Mammary epithelial cell (primary cell): ENCODE measurements at places on chromosomes 2 and 18.

DNA sequence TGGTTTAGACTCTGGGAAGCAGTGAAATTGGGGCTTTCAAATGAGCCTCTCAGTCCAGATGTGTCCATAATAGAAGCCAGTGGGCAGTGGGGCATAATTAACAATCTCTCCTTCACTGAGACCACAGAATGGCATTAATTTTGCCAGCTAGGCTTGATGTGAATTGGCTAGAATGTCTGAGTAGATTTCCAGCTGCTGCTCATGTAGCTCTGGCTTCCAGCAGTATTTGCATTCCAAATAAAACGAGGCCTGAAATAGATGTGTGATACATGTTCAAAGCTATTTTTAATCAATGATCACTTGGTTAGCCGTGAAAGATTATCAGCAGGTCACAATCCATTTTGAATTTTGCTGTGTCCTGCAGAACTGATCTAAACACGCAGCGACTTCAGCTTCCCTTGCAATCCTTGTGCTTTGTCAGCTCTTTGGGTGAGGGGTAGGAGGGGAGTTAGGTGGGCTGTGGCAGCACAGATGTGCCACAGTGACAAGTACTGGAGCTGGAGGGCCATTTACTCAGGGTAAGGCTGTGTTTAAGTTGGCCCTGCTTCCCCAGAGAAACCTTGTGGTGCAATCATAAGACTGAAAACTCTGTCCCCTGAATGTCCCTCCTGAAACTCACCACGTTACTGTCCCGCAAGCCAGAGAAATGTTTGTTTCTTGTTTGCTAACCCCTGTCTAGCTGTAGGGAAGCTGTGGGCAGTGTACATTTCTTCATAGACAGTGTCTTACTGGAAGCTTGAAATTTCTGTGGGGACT lies 56.9 kb upstream of the TMEM178A start:
- no peak for DNase-seq

DNA sequence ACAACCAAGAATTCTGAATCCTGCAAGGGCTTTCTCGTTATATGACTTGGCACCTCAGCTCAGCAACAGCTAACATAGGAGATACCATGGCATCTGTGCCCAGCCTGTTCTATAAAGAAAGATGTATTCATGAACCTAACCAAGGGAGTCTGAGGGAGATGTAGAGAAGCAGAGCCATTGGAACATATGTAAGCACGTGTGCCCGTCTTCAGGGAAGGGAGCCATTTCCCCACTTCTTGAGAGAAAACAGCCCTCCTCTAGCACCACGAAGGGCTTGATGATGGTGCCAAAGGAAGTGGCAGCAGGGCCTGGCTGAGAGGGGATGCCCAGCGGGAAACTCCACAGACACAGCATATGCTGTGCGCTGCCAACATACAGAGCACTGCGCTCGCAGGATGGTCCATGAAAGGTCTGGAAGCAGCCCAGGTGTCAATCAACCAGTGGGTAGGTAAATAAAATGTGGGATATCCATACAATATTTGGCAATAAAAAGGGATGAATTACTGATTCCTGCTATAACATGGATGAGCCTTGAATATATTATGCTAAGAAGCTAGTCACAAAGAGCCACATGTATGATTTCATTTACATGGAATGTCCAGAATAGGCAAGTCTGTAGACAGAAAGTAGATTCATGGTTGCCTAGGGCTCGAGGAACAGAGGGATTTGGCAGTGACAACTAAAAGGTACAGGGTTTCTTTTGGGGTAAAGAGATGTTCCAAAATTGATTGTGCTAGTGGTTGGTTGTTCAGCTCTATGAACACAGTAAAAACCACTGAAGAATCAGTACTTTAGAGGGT lies 16.1 kb downstream of the TMEM247 start:
- DNase-seq, result no peak

DNA sequence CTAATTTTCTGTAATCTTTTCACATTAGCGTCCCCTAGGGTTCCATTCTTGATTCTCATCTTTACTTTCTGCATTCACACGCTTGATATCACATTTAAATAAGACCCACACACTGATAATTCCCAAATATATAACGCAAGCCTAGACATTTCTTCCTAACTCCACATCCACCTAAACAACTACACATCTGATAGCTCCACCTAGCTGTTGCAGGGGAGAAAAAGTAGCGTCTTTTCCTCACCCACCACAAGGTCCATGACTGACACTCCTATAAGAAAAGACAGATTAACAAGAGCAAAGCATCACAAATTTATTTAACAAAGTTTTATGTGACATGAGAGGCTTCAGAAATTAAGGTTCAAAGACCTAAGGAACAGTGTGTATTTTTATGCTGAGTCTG lies 862.2 kb upstream of the DDX18 start:
- DNase-seq, result no peak

DNA sequence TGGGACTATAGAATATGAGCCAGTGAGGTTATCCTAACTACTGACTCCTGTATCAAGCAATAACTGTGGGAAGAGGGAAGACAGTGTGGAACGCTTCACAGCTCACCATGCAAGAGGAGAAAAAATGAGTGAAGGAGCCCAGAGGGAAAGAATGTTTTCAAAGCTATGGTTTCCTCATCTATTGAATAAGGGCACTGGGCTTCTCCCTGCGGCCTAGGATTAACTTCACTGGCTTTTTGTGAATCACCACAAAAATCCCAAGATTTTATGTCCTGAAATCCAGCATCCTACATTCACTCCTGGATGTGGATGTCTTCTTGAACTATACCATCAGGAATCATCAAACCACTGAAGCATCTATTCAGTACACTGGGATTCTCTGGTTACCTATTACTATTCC lies 44.5 kb upstream of the SP5 start:
- no peak for DNase-seq

- DNase-seq, result no peak
Observed at GRCh38 chr2:236828820-236829219, 256.9 kb upstream of the COPS8 start.

GRCh38 chr2:2704428-2705090 lies 373.5 kb upstream of the MYT1L start:
- DNase-seq, result no peak

- no peak for DNase-seq
Observed at GRCh38 chr18:61497422-61497821, 164.2 kb downstream of the CDH20 start.

DNA sequence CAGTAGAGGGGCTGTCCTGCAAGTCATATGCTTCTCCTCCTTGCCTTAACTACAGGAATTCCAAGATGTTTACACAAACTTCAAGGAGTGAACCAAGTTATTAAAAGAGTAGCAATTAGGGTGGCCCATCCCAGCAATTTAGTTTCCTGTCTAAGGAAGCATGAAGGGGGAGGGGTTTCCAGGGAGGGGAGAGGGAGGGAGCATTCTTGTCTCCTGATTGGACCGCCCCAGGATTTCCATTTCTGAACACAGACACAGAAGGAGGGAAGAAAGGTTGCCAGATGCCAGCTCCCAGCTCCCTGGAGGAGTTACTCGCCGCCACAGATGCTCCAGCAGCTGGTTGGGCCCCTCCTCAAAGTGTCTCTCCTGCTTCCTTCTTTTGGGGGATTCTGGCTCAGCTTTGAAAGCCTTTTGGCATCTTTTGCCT lies 107.6 kb downstream of the TRIB2 start:
- no peak for DNase-seq

GRCh38 chr2:120661551-120661950 lies 74.1 kb upstream of the GLI2 start:
- DNase-seq, result no peak

DNA sequence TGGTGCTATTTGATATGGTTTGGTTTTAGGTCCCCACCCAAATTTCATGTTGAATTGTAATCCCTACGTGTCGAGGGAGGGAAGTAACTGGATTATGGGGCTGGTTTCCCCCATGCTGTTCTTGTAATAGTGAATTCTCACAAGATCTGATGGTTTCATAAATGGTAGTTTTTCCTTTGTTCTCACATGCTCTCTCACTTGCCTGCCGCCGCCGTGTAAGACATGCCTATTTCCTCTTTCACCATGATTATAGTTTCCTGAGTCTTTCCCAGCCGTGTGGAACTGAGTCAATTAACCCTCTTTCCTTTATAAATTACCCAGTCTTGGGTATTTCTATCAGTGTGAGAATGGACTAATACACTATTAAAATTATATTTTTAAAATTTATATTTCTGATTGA lies 7.3 kb downstream of the DIS3L2 start:
- DNase-seq, result no peak

DNA sequence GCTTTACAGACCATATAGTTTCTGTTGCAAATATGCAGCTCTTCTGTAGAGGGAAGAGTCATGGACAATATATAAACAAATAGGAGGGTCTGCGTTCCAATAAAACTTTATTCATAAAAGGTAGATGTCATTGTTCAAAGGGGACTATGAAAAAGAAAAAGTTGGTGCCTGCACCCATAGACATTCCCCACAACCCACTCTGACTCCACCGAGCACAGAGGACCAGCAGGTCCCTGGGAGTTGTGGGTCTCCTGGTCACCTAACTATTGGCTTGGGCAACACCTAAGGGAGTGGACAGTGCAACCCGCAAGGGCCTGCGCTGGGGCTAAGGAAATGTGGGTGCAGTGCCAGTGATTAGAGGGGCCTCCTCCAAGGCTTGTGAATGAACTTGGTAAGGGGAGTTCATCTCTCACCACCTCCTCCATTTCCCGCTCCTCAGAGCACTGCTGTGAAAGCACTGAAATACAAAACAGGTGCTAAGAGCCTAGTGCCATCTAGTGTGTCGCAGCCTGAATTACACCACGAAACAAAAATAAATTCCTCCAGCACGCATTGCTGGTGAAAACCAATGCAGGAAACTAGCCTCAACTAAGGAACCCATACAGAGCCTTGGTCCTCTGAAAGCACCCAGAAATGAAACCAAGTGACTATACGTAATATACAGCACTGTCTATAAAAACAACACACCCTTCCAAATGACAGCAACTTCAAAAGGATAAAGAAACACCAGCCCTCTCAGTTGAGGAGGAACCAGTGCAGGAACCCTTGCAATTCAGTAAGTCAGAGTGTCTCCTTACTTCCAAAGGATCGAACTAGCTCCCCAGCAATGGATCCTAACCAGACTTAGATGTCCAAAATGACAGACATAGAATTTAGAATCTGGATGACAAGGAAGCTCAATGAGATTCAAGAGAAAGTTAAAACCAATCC lies 166.6 kb downstream of the RNF144A start:
- peak; percentile 19 for DNase-seq

- no peak for DNase-seq
Observed at GRCh38 chr2:3476321-3476984, 42.9 kb downstream of the ADI1 start.

DNA sequence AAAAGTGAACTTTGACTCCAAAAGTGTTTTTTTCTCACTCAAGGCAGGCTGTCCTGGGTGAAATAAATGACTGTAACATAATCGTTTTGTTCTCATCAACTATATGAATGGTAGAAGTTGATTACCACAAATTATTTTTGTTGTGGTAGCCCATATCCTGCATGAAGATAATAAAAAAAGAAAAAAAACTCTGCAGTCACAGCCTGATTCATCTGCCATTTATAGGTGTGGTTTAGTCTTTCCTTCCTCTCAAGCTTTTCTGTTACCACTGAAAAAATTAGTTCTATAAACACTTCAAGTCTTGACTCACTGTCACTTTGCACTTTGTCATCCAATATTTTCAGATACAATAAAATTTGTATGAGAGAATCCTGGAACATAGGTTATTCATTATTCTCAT lies 522.0 kb downstream of the PLCL1 start:
- no peak for DNase-seq

DNA sequence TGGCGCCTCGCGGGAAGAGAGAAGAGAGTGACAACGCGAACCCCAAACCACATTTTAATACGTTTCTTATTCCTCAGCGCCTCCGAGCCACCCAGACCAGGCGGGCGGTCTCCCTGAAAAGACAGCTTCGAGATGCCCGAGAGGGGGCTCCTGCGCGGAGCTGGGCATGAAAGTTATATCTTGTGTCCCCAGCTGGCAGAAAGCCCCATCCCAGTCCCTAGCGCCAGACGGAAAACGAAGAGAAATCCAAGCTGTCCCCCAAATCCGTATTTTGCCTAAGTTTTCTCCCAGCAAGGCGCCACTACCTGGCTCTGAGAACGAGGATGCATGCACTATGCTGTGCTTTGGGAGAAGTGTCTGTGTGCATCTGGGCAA lies 797 bp downstream of the NXPH2 start:
- no peak for DNase-seq

DNA sequence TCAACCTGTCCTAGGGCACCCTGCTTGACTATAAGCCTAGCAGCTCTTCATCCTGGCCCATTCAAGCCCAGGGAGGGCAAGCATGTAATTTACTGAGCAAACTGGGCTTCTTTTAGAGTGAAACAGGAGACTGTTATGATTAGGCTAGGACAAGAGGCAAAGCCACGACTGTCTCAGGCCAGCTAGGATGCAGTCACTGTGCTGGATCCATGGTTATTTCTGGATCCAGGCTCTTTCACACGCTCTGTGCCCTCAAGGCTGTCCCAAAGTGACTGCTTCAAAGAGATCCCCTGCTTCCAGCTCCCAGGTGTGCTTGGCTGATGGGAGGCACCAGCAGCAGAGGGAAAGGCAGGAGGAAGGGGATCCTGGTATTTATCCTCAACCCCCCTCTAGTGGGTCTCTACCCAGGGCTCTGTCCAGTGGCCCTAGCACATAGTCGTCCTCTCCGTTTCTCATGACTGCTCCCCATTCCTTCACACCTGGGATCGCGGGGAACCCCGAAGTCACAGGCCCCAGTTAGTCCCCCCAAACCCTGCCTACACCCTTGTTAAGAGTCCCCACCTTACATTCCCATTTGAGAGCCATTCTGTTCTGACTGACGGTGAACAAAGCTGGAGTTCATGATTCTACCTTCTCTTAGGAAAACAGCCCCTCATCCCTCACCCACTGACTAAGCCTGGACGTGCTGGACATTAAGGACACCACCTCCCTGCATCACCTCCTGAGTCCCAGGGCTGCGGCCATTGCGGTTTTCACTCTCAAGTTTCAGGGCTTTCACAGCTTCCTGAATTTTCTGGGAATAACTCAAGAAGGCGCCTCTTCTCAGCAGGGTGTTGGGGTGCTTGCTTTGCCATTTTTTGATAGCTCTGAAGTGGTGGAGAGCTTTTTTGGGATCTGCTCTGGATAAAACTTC lies 63.2 kb downstream of the POLR1A start:
- no peak for DNase-seq
